ENCODE measurements at places on chromosomes 16 and 17. TPM values are rescaled to one million over a fixed set of nuclear protein-coding genes. Genes with fewer than 3 reads are reported as not detected.

GRCh38 chr16:69064764-69065313 is 40.6 kb upstream of the HAS3 start:
- no peak overlapping the region for H3K27ac ChIP-seq
- H3K27me3 ChIP-seq = no peaks in the 10 kb centered on the region
- no peaks in the 10 kb centered on the region for H3K36me3 ChIP-seq
- no peak for DNase-seq

DNA sequence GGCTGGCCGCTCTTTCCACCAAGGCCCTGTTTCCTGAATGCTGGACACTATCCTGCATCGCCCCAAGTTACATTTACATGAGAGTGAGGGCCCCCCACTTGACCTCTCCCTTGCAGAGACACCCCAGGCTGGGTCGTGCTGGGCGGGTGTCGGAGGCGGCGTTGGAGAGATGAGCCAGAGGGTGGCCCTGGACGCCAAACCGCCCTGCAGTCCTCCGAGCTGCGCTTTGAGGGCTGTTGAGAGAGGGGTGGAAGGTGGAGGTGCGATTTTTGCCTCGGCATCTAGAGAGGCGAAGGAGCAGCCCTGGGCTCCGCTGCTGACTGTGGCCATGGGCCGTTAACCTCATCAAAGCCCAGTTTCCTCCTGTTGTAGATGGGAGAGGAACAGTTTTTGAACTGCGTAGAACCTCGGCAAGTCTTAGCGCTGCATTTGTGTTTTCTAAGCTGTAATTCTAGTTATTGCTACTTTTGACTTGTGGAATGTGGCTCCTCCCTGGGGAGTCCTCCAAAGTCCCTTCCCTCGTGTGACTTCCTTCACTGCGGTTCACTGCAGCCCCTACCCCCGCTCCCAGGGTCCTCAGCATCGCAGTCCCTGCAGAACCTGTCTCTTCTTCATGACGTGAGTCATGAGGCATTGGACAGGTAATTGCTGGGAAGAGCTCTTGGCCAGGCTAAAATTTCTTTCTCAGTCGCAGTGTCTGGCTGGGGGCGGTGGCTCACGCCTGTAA is 986 bp upstream of the ELOB start:
- peak overlapping the region; percentile 92 for H3K4me3 ChIP-seq
- no peaks in the 10 kb centered on the region for H3K27me3 ChIP-seq
- no peaks in the 10 kb centered on the region for H3K36me3 ChIP-seq
- peak; percentile 58 for DNase-seq
- H3K4me1 ChIP-seq = peaks cover 24% of the 10 kb centered on the region

- H3K4me1 ChIP-seq = peaks cover 7% of the 10 kb centered on the region
- no peak overlapping the region for H3K4me3 ChIP-seq
- peaks cover 19% of the 10 kb centered on the region for H3K27me3 ChIP-seq
- no peaks in the 10 kb centered on the region for H3K36me3 ChIP-seq
- DNase-seq = peak; percentile 79
Measured at GRCh38 chr17:81733507-81734404, 21.7 kb downstream of the SLC25A10 start.

Gene CTRL
- total RNA-seq = 6.7 TPM

Gene HSD17B2
- not detected for total RNA-seq

Gene PHB1
- 227 TPM for total RNA-seq

Gene OSBPL7
- total RNA-seq = 30.3 TPM

All from activated CD8-positive, alpha-beta memory T cell treated with anti-CD3 and anti-CD28 coated beads, Interleukin-2, amount 10 ng/mL, durations not matched to agents 7 days and 5 days (primary cell).